SK-N-SH (cell line): ENCODE measurements at places on chromosomes 11 and 22. TPM values are rescaled to one million over a fixed set of nuclear protein-coding genes. Genes with fewer than 3 reads are reported as not detected.
A peak's percentile ranks its signal among the peaks of the same experiment; 100 is the strongest.

IL18 gene
- 0.28 TPM in 1 of 2 replicates, not detected in the other for polyA plus RNA-seq

OR8J1 gene
- not detected in 2 replicates for polyA plus RNA-seq

DNA sequence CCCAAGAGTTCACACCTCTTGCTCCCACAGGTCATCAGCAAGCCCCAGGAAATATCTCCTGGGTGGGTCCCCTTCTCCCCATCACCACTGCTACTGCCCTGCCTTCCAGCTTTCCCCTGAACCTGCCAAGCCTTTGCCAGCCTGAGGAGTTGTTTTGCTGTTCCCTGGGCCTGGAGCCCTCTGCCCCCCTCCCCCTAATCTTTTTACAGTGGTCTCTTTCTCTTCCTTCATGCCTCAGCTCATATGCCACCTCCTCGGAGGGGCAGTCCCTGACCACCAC, 18.9 kb downstream of the MYO7A start:
- no peak overlapping the region for H3K27ac ChIP-seq
- H3K4me1 ChIP-seq = no peaks in the 10 kb centered on the region
- H3K27me3 ChIP-seq = no peaks in the 10 kb centered on the region
- H3K36me3 ChIP-seq = no peaks in the 10 kb centered on the region
- no peak overlapping the region for H3K4me3 ChIP-seq

DNA sequence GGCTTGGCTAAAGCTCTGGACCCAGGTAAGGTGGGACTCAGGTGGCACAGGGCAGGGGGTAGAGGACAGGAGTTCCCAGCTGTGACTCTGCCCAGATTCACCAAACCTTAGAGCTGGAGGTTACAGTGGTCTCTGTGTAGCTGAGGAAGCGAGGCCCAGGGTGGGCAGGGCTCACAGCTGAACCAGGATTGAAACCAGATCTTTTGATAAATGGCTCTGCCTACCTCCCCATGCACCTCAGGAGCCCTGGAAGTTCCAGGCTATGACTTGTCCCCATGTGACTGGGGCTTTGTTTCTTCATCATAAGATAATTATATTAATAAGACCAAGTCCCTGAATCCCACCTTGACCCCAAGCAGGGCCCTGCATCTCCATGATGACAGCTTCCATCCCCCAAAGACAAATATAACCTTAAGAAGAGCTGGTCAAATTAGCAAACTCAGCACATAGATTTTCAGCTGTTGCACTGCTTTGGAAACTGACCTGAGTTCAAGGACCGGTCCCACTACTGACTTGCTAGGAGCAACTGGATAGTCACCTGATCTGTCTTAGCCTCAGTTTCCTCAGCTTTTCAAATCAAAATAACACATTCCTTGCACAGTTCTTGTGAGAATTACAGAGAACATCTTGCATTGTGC, 21.3 kb upstream of the TSKU start:
- H3K36me3 ChIP-seq = no peaks in the 10 kb centered on the region
- H3K4me1 ChIP-seq = peaks cover under 1% of the 10 kb centered on the region; the same call in 1 of the 2 replicates
- no peak for DNase-seq
- no peaks in the 10 kb centered on the region; the same call in 1 of the 2 replicates for H3K27me3 ChIP-seq
- H3K4me3 ChIP-seq = no peak overlapping the region

DNA sequence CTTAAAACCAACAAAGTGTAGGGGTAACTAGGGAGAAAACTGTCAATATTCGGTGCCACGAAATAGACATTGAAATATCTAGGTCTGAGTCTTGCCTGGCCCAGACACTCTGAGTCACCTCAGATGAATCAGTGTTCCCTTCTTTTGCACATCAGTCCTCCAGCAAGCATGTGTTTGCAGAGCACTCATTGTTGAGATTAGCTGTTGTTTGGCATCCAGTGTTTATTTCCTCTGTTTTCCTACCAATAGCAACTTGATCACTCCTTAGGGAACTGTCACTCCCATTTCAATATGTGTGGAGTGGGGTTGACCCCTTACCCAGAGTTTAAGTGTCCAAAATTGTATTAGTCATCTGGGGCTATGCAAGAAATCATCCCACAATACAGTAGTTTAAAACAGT, 4.7 kb upstream of the ASCC2 start:
- peak overlapping the region; percentile 85 for H3K27ac ChIP-seq
- DNase-seq = no peak
- no peaks in the 10 kb centered on the region for H3K36me3 ChIP-seq
- peaks cover 6% of the 10 kb centered on the region; the same call in 1 of the 2 replicates for H3K4me1 ChIP-seq
